ENCODE measurements at places on chromosomes 1 and 21.
A peak's percentile ranks its signal among the peaks of the same experiment; 100 is the strongest.

GRCh38 chr1:83689921-83690868 is 308.7 kb downstream of the TTLL7 start:
- DNase-seq, result no peak

DNA sequence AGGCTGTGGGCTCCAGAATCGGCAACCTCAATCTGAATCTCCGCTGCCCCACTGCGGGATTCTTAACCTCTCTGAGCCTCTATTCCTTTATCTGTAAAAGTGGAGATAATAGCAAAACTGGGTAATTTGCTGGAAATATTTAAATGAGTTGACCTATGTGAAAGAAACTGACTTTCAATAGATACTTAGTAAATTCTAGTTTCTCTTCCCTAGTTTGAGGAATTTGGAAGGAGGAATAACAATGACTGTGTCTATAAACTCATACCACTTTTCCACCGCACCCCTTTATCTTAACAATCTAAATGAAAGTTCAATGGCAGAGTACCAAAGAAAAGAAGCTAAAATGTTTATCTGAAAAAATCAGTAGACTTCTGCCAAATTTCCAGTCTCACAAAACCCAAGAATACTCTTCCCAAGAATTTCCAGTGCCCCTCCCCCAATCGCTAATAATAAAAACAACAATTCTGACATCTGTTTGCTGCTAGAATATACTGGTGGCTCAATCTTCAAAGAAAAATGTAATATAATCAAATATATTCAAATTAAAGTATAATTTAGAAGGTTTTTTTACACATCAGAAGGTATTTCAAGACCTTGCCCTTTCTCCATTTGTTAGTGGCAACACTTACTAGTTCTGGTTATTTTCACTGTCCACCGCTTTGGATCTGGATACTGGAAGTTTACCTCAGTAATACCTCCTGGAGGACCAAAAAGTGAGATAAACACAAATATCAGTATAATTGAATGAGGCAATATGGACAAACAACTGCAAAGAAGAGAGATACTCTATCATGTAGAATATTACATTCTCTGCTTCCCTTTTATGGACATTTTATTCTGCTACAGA is 171.2 kb downstream of the LTN1 start:
- no peak for DNase-seq

DNA sequence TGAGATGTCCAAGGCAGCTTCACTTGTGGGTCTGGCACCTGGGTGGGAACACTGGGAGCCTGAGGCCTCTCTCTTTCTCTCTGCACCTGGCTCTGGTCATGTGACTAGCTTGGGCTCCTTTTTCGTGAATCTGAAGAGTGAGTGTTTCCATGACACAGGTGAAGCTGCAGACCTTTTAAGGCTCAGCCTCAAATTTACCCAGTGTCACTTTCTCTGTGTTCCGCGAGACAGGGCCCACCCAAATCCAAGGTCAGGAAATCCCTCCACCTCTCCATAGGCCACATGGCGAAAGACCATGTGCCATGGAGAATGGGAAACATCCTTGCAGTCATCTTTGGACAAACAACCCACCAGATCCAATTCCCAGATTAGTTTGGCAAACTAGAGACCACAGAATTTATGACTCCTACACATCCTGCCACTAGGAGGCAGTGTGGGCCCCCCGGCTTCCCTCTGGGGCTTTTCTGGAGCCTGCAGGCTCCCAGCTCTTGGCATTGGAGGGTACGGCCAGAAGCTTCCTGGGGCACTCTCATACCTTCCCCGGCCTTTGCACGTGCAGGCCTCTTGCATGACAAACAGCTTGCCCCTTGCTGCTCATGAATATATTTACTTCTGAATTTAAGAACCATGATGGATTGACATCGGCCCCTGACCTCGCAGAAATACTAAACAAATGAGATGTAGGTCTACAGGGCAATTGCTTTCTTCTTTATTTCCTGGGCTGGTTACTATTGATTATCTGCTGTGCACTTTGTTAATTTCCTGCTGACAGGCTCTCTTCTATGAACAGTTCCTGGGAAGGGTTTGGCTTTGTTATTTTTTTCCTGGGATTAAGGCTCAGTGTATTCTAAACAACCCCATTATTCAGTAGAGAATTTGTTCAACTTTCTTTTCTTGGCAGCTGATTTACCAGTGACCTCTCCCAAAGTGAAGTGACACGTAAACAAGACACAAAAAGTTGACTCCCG is 180.7 kb downstream of the KAZN start:
- DNase-seq, result no peak

DNA sequence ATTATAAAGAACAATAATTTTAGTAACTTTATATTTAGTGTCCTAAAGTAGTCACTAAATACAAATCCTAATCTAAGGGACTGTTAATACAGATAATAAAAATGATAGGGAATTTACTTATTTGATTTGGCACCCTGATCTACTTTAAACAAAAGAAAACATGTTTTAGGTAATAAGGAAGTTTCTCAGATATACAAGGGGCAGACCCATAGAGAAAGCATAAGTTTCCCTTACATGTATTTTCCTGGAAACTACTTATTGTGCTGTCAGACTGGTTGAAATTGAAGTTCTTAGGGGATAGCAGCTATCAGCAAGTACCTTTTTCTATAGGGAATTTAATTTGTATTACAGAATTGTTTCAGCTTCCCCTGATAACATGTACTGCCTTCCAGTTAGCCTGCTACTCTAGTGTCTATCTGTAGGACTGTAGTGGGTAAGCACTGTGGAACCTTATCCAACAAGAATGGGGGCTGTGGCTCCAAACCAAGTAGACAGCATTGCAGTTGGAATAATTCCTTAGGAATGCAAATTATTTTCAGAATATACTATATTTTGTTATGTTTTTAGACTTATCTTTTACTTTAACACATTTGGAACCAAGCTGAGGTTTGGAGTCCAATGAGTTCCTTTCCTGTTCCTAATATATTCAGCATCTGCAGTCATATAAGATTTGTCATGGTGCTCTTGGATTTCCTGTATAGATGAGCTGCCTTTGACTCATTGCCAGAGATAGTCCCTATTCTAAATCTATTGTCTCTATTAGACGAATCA is 14.7 kb downstream of the MSH4 start:
- no peak for DNase-seq

DNA sequence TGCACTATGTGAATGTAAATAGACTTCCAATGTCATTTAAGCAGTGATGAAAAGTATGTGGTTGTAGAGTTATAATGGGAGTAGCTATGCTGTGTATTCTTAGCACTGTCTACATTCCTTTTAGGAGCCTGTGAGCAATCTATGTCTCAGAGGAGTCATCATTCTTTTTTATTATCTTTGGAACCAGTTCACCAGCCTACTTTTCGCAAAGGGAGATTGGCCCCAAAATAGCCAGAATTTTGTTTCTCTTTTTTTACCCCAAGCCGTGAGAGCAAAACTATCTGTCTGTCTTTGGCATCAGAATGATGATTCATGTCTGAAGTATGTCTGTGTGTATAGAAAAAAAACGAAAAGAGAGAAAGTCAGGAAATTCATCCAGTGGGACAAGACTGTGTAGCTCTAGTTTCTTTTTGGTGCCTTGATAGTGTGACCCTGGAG is 44.2 kb downstream of the OSBPL9 start:
- no peak for DNase-seq

GRCh38 chr21:35583566-35584216 is 476.6 kb downstream of the SETD4 start:
- DNase-seq, result no peak

DNA sequence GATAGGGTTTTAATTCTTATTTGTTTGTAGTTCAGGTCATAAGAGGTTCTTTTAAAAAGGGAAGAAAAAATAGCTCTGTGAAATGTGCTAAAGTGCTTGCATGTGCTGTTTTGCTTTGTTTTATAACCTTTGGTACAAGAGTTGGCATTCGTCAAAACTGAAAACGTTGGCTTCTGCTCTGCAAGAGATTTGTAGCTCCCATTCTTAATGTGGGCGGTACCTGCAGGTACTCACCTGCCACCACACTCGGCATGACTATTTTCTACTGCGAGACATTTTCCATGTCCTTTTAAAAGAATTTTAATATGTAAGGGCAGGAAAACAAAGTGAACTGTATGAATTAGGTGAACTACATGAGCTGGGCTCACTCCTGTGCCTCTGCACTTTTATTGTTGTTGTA is 92.6 kb downstream of the ADARB1 start:
- DNase-seq, result no peak

DNA sequence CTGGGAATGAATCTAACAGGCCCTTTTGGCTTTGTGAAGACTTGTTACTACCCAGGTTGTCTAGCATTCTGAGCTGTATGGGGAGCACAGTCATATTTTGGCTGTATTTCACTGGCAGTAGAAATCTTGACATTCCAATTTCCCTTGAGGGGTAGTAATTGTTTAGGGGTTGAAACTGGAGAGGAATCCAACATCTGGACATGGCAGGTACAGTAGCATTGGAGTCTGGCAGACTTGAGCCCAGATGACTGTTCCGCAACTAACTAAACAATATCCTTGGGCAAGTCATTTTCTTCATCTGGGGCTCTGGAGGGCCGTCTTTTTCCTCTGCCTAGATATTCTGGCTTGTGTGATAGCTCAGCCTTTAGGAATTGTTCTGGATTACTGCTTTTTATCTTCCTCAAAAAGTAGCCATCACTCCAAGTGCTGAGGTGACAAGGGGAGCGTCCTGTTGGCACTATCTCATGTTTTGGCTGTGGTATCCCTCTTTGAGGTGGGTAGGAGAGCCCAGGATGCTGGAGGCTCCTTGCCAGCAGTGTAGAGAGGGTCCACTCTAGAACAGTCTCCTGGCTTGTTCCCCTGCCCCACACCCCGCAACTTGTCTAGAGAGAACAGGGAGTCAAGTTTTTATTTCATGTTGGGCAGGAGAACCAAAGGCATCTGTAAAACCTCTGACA is 22.7 kb upstream of the NBL1 start:
- no peak for DNase-seq

DNA sequence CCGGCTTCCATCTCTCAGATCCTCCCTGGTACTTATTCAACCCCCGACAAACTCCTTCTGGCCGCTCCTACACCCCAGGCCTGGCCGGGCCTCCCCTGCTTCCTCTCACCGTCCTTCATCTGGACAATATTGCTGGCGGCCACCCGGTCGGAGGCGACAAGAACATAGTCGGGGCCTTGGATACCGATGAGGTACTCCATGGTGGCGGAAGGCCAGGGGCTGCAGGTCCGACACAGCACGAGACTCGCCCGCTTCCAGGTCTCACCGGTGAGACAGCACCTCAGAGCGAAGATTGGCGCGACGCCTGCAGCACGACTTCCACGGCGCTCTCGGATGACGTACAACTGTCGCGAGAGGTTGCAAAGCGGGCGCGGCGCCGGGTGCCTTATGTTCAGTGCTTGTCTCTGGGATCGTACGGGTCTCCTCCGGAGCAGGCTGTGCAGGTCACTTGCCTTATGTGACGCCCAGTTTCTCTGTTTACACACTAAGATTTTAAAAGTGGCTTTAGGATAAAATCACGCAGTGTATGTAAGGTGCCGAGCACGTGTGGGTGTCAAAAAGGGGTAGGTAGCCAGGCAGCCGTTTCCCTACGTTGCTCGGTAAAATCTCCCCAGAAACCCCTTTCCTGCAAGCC is at the start of gene PSMB2:
Gene PSMB2, minus strand, starts transcription at position 294 of the 634 bp plus-strand sequence. Its CDS starts 94 bp downstream, at position 200.
- peak; percentile 56 for DNase-seq

DNA sequence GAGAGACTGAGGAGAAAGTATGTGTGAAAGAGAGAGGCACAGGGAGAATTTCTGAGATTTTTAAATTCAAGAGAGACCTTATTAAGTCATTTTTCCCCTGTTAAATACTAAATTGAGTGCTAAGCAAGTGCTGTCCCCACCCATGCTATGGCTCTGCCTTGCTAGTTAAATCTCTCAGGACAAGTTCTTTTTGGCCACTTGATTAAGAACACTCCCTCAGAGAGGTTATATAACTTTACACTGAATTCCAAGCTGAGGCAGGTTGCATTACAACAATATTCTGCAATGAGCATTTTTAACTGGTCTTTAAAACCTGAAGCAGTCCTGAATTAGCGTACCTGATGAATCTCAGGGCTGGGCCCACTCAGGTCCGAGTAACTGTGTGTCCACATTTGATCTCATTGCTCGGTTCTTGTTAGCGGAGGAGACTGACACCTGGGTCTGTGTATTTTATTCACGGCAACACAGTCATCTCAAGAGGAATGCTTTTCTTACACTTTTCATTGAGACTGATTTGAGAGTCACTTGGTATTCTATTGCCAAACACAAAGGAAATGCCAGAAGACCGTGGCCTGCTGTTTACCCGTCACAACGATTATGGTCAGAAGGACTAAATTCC is 187.6 kb upstream of the ST6GALNAC5 start:
- no peak for DNase-seq

- no peak for DNase-seq
These were observed 66.9 kb downstream of the PHTF1 start for GRCh38 chr1:113692342-113692741.

DNA sequence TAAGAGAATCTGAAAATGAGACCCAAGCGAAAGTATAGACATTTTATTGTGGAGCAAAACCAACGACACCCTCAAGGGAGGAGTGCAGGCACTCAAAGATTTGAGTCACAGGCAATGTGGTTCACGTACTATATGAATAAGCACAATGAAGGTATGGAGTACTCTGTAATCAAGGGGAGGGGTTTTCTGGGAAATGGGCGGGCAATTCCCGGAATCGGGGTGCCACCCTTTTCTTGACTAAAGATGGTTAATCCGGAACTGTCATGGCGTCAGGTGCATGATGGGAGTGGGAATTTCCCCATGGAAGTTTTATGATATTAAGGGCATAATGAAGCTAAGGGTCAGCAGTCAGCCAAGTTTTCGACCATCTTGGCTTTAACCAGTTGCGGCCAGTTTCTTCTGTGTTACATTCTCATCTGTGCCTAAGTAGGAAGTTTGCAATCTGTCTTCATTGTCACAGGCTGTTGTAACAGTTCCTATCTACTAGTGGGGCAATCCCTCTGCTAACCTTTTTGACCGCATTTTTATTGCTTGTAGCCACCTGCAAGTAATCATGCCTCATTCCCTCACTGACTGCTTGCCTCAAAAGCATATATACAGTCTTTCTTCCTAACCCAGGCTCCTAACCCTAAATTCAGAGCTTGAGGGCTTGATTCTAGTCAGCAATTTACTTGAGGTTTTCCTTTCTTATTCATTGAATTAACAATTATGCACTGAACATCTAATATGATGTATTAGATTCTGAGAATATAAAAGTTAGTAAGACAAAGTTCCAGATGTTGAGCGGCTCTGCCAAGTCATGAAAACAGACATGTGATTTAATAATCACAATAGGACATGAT is 775 bp upstream of the AIM2 start:
- no peak for DNase-seq

DNA sequence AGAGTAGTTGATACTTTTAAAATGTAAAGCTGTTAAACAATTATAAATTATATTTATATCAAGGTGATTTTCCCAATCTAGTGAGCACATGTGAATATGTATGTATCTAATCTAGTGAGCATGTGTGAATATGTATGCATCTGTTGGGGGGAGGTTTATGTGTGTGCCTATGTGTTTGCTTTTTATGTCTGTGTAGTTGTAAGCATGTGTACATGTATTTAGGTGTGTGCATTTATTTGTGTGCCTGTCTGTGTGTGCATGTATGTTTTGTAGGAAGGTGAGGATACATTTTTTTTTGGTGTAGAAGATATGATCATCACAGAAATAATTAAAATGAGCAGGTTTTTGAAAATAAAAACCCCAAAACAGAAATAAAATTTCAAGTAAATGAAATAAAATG is 318.9 kb upstream of the CHRM3 start:
- DNase-seq, result no peak
